SK-MEL-5 (cell line): ENCODE measurements at places on chromosomes 11 and 22.

- DNase-seq = no peak
Observed at GRCh38 chr11:31001427-31001826, 368.1 kb downstream of the DCDC1 start.

- DNase-seq = no peak
Observed at GRCh38 chr11:116828632-116829524, 829 bp upstream of the APOC3 start.

- DNase-seq = no peak
Observed at GRCh38 chr11:65069217-65069616, 10.9 kb upstream of the NAALADL1 start.

- peak; percentile 22 for DNase-seq
Observed at GRCh38 chr11:79087238-79087960, 353.4 kb downstream of the TENM4 start.
